ENCODE measurements at places on chromosomes 1 and 21.

GRCh38 chr1:201103666-201104065 lies 8.6 kb downstream of the CACNA1S start:
- peaks cover 8% of the 10 kb centered on the region for H3K27me3 ChIP-seq
- no peak overlapping the region for H3K27ac ChIP-seq
- DNase-seq = no peak
- no peaks in the 10 kb centered on the region for H3K36me3 ChIP-seq
- no peaks in the 10 kb centered on the region for H3K4me1 ChIP-seq

DNA sequence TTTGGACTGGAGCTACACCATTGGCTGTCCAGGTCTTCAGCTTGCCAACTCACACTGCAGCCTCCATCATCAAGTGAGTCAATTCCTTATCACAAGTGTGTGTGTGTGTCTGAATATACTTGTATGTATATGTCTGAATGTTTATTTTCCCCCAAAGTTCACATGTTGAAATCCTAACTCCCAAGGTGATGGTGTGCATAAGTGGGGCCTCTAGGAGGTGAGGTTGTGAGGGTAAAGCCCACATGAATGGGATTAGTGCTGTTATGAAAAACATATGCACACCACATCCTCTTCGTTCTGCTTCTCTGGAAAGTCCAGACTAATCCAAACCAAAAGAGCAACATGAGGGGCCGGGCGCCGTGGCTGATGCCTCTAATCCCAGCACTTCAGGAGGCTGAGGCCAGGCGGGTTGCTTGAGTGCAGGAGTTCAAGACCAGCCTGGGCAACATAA lies 48.7 kb upstream of the LBR start:
- no peak for DNase-seq
- H3K27me3 ChIP-seq = peaks cover under 1% of the 10 kb centered on the region
- peaks cover 5% of the 10 kb centered on the region for H3K36me3 ChIP-seq
- H3K4me3 ChIP-seq = no peak overlapping the region

- H3K36me3 ChIP-seq = peaks cover 9% of the 10 kb centered on the region
- peaks cover 13% of the 10 kb centered on the region for H3K4me1 ChIP-seq
- H3K4me3 ChIP-seq = no peak overlapping the region
Measured at GRCh38 chr1:32926562-32926961, 25.4 kb upstream of the TMEM54 start.

DNA sequence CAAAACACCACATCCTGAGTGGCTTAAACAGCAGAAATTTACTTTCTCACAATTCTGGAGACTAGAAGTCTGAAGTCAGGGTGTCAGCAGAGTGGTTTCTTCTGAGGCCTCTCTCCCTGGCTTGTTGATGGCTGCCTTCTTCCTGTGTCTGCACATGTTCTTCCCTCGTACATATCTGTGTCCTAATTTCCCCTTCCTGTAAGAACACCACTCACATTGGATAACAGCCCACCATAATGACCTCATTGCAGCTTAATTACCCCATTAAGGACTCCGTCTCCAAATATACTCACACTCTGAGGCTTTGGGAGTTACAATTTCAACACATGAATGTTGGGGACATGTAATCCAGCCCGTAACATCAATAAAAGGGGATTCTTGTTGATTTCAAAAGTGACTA lies 23.4 kb downstream of the C8A start:
- no peaks in the 10 kb centered on the region for H3K36me3 ChIP-seq
- H3K27ac ChIP-seq = no peak overlapping the region
- H3K4me1 ChIP-seq = peaks cover 5% of the 10 kb centered on the region
- peaks cover 6% of the 10 kb centered on the region for H3K27me3 ChIP-seq

GRCh38 chr1:155976062-155976912 lies 2.1 kb downstream of the ARHGEF2 start:
- H3K27ac ChIP-seq = peak overlapping the region; percentile 94
- H3K4me3 ChIP-seq = peak overlapping the region; percentile 97
- H3K27me3 ChIP-seq = no peaks in the 10 kb centered on the region
- peaks cover 80% of the 10 kb centered on the region for H3K4me1 ChIP-seq
- DNase-seq = peak; percentile 63
